ENCODE measurements at places on chromosomes 3 and 15.
A peak's percentile ranks its signal among the peaks of the same experiment; 100 is the strongest.

DNA sequence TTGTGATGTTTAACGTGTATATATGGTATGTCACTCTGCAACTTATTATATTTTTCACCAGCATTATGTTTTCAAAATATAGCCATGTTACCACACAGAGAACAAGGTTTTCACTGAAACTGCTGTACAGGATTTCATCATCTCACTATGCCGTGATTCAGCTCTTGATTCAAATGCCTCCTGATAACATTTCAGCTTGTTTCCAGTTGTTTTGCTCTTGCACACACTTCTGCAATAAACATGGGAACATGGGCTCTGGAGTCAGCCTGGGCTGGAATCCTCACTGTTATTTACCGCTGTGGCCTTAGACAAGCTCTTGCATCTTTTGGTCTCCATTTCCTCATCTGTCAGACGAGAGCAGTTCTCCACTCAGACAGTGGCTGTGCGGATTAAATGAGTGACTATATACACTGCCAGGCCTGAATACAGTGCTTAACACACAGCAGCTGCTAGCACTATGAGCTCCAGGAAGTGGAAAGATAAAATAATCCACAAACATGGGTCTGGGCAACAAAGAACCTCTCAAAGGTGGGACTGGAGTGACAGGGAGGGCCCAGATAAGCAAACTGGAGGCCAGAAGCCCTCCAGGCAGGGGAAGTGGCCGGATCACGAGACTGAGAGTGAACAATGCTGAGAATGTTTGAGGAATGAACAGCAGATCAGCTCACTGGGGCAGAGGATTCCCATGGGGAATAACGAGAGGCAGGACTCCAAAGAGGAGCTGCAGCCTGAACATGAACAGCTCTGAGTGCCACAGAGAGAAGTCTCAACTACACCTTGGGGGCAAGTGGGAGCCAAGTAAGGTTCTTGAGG is 17.7 kb downstream of the NTRK3 start:
- no peak for DNase-seq

DNA sequence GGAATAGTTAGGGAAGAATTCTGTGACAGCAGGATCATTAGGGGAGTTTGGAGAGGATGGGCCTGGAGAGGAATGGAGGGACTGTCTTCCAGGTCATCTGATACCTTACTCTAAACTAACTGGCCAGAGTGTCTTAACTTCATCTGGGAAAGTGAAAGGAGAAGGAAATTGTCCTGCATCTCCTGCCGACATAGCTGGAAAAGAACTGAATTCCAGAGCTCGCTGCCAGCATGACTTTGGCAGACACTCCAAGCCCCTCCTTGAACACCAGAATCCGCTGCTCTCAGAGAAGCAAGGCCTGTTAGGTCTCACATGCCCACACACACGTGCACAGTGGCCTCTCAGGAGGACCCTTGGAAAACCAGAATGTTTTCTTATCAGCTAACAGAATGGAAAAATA is 10.5 kb downstream of the ABI3BP start:
- DNase-seq, result no peak

GRCh38 chr3:155302891-155303290 is 9.4 kb upstream of the STRIT1 start:
- DNase-seq, result no peak

DNA sequence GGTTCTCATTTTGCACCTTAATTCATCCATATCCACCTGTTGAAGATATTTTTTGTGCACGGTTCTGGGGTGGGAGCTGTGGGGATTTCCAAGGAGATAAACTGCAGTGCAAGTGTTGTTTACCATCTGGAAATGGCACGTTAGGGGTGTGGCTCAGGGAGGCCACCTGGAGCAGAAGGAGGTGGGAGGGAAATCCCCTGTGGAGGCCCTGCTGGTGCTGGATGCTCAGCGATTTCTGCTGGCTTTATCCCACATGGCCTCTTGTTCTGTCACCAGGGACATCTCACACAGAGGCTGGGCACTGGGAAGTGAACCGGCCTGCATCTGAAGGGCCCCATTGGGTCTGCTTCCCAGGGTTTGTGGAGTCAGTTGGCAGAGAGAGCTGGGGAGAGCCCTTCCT is 24.3 kb downstream of the TRPM1 start:
- DNase-seq, result no peak

DNA sequence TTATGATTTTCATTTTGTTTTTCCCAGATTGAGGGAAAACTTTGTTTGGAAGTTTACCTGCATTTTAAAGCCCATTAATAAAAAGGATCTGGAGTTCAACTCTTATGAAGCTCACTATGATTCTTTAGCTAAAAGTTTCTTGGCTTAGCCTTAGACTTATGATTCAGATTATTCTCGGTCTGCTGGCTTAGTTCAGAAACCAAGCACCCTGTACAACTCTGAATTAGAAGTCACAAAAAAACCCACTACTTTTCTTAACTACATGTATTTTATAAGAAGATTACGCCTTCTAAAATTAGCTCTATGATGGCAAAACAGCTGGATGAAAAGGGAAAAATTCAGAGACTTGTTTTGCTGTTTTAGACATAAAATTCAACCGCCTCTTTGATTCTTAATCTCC is 14.3 kb upstream of the DENND4A start:
- no peak for DNase-seq

- no peak for DNase-seq
These were observed 33.2 kb downstream of the ARNT2 start for GRCh38 chr15:80437334-80437891.

DNA sequence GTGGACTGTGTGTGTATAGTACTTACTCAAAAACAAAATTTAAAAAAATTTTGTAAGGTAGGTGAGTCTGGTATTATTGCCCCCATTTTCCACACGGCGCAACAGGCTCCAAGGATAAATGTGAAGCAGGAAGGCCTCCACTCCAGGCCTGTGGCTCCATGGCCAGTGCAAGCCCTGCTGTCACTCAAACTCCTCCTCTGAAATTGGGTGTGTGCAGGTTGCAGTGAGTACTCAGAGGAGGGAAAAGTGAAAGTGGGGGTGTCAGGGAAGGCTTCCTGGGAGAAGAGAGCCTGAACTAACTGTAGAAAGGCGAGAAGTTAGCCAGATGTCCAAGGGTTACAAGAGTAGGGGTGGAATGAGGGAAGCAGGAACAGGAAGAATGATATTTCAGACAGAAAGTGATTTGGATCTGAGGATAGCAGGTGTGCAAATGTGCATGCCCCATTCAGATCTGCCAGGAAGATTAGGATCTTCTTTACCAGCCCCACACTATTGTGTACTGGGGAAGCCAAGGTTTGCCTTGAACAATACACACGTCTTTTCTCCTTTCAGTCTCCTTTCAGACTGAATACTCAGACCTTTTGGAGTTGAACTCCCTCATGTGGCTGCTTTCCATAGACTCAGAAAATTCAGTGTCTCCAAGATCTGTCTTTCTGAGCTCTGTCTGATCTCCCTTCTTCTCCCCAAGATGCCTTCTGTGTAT is 48.7 kb upstream of the RYK start:
- DNase-seq, result no peak

DNA sequence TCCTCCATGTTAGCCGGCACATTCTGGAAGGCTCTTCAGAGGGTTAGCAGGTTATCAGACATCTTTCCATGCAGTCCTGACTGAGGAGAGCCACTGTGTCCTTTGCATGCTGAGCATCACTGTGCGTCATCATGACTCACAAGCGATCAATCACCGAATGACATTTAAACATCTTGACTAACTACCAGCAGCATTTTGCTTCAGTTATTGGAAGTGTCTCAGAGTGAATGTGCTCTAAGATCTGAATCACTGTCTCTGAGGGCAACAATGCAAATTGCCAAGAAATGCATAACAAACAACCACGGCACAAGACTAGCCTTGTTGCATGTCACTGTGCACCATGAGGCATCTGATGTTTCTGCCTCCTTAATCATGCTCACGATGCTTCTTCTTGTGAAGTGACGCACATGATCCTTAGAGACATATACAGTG is 18.3 kb upstream of the ATP8B4 start:
- DNase-seq, result no peak

- DNase-seq, result no peak
These were observed 121.7 kb upstream of the TLE3 start for GRCh38 chr15:70219256-70219895.

- no peak for DNase-seq
These were observed 51.0 kb downstream of the DPPA2 start for GRCh38 chr3:109265295-109265694.

GRCh38 chr3:4656059-4656458 is 162.9 kb downstream of the ITPR1 start:
- DNase-seq, result no peak

DNA sequence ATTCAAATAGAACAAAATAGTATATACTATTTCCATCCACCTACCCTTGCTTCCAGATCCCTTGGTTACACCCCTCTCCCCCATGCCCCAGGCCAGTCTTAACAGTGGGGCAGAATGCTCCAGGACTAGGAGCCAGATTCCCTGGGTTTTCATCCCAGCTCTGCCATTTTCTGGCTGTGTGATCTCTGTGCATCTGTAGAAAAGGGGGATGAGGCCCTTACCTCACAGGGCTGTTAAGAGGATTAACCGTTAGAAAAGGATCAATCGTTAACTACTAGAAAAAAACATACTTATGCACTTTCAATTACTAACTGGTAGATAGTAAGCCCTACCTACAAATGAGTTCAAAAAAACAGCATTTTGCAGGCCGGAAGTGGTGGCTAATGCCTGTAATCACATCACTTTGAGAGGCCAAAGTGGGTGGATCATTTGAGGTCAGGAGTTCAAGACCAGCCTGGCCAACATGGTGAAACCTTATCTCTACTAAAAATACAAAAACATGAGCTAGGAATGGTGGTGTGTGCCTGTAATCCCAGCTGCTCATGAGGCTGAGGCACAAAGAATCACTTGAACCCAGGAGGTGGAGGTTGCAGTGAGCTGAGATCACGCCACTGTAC is 11.7 kb downstream of the EBLN2 start:
- no peak for DNase-seq

GRCh38 chr15:39616731-39617455 is 36.0 kb downstream of the THBS1 start:
- DNase-seq, result no peak

GRCh38 chr3:55516392-55517030 is 29.4 kb upstream of the WNT5A start:
- DNase-seq, result no peak

- no peak for DNase-seq
These were observed 267.5 kb downstream of the OCA2 start for GRCh38 chr15:27831384-27832236.

DNA sequence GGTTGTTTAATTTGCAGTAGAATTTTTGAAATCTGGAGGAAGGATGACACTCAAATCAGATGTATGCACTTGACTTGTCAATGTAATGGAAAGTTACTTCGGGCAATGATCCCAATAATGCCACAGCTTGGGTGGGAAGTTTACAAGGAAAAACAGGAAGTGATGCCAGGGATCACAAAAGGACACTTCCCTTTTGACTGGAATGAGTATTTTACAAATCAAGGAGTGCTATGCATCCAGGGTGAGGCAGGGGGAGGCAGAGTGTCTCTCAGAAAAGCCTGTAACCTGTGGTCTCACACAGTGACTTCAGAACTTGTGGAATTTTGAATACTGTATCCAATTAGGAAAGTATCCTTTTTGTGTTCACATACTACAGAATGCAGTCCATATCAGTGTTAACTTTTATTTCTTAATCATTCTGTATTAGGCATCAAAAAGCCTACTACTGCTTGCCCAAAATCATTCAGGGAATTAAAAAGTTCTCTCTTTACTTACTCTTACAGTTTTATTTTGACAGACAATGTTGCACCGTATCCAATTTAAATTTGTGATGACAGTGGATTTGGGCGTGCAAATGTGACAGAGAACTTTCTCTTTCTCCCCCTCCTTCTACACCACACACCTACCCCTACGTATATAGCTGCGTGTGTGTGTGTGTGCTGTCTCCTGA is 445.1 kb downstream of the MECOM start:
- DNase-seq, result no peak

- no peak for DNase-seq
These were observed 9.9 kb downstream of the C3orf22 start for GRCh38 chr3:126548556-126549466.

GRCh38 chr3:50205413-50206276 is 574 bp downstream of the SLC38A3 start:
- no peak for DNase-seq

- DNase-seq, result peak; percentile 3
These were observed 1.3 kb downstream of the ZNF445 start for GRCh38 chr3:44476181-44476611.

GRCh38 chr15:59516655-59517461 is 78.9 kb downstream of the FAM81A start:
- no peak for DNase-seq

GRCh38 chr3:95522449-95522848 is 1291.9 kb upstream of the EPHA6 start:
- DNase-seq, result no peak

DNA sequence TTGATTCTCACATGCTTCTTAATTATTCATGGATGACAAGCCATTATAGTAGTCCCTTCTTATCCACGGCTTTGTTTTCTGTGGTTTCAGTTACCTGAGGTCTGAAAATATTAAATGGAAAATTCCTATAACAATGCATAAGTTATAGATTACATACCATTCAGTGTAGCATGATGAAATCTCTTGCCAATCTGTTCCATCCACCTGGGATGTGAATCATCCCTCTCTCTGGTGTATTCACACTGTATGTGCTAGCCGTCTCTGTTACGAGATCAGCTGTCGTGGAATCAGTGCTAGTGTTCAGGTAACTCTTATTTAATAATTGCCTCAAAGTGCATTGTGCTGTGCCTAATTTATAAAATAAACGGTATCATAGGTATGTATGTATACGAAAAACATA is 5.2 kb downstream of the WDR5B start:
- no peak for DNase-seq

- DNase-seq, result no peak
These were observed 175.4 kb upstream of the LPP start for GRCh38 chr3:187978433-187979011.

DNA sequence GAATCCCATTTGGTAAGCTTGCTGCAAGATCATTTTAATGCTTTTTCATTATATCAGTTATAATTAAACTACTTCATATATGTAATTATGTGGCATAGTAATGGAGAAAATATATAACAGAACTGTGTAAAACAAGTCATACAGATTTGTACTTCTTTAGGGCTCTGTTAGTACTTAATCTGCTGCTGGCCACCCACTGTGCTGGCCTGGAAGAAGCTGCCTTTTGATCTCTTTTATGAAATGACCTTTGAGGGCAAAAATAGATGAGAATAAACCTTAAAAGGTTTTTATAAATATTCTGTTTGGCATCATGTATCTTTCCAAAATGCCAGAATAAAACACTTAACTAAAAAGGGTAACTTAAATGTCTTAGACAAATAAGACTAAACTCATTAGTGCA is 262.9 kb downstream of the ZIC1 start:
- DNase-seq, result no peak

DNA sequence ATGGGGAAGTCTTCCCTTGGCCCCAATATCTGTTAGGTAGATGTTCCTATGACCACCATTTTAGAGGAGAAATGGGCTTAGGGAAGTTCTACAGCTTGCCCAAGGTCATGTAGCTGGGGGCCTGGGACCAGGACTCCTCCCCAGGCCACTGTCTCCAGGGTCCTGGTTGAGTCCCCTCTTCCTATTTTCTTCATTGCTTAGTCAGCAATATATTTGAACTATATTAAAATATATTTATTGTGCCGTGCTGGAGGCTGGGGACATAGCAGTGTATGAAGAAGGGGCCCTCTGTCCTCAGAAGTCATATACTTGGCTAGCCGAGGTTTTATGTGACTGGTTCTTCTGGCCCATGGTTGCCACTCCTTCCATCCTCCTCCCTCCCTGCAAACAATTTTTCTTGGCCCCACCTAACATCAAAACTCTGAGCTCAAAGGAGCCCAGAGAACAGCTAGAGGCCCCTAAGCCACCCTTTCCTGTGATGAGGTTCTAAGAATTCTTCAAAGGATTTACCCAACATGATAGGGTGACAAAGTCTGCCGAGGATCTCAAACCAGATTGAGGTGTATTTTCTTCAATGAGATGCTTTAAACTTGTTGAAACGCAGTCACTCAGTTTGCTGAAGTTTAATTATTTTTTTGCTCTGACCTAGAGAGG is 121.2 kb upstream of the RASGRP1 start:
- no peak for DNase-seq

Measured in hematopoietic multipotent progenitor cell treated with erythropoietin and hydrocortisone succinate and interleukin-3 and kit ligand, for 15 days (in vitro differentiated cells).